Glomerular endothelial cell (primary cell): ENCODE measurements at places on chromosomes 3 and 15. TPM values are rescaled to one million over a fixed set of nuclear protein-coding genes. Genes with fewer than 3 reads are reported as not detected.

DNA sequence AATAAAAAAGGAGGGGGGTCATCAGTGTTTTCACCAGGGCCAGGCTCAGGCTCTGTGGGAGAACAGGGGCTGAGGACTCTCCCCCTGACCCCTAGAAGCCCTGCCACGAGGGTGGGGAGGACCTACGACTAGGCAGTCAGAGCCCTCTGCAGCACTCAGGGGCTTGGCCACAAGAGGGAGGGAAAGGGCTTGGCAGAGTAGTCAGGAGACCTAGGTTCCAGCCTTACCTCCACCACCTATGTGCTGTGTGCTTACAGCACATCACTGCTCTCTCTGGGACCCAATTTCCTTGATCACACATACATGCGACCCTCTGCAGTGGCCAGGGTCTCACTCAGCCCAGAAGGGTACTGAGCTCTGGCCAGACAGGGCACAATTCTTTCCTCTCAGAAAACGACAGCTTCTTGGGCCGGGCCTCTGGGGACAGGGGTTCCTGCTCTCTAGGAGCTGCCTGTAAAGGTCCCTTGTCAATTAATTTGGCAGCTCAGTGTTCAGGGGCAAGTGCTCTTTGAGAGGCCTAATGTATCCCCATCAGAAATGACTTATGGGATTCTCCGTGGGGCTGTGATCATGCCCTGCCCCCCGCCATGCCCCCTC is 16.4 kb upstream of the SKIC8 start:
- DNase-seq, result no peak

- no peak for DNase-seq
Measured at GRCh38 chr3:128667641-128668040, 17.0 kb upstream of the RPN1 start.

GRCh38 chr3:100125161-100125938 is 11.0 kb upstream of the FILIP1L start:
- no peak for DNase-seq

DNA sequence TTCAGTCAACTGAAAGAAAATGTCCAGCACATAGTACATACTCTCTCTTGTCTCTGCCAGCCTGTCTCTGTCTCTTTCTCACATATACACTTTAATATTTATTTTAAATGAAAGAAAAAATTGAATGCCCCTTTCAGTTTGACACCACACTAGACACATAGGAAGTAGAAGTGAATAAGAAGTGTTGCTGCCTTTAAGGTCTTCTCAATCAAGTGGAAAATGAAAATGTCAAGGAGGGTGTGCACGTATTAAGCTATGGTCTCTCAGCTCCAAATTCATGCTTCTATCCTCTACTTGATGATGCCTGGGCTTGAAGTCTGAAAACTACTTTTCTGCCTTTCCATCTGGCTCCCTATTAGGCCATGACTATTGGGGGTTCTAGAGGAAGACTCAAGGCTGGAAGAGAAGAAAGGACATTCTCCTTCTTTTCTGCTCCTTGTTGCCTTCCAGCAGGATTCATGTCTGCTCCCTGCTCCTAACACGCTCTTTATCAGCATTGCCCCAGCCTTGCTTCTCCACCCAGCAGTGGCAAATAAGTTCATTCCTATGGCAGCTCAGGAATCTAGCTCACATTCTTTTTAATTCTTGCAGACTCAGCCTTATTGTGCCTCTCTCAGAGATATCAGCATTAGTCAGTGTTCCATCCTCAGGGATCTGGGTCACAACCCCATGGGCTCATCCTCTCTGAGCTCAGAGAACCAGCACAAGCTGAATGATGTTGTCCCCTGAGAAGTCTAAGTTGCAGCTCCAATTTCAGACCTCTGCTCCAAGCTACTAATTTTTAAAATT is 609.1 kb upstream of the GRM7 start:
- no peak for DNase-seq

DNA sequence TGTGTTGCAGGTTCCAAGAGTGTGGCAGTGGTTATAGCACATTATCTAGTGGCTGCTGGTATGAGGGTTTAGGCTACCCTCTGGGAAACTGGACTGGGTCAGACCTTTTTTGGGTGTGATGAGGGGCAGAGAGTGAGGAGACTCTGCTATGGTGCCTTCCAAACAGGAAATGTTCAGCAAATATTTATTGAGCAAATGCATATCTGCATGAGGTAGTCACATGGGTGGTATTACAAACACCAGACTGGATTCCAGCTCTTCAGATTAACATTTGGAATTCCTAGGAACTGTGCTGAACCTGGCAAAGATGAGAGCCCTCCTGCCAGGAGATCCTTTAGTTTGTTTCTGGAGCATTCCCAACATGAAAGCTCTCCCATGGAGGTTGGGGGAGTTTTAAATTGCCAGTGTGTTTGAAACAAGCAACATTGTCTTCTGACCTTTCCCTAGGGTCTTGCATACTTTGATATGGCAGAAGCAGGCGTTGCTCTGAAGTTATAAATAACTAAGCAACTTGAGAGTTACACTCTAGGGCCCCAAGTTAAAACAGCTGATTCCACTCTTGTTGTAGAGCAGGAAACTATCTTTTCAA is 341.2 kb upstream of the C2CD4B start:
- DNase-seq, result no peak

DNA sequence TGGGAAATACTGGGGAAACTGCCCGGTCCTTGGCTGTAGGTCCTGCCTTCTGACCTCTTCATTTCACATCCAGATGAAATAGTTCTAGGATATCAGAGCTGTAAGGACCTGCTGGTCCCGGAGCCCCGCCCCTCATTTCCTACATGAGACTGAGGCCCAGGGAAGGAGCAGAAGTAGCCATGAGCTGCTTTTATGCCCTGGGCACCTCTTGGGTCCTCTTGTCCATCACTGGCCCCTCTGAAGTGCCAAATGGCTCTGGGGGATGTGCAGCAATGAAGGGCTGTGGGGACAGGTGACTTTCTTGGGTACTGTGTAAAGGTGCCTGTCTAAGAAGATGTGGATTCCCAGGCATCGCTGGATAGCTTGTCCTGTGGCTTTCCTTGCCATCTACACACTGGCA is 40.3 kb upstream of the ESYT3 start:
- DNase-seq, result no peak

GRCh38 chr15:71094137-71094536 is 21.1 kb upstream of the THSD4 start:
- DNase-seq, result no peak

The XCR1 gene
- total RNA-seq, result not detected in 2 replicates

The SEMA5B gene
- not detected in 2 replicates for total RNA-seq
